ENCODE measurements at places on chromosomes 5 and 9.

GRCh38 chr5:169351721-169352120 lies 50.8 kb upstream of the SLIT3 start:
- no peak for DNase-seq

DNA sequence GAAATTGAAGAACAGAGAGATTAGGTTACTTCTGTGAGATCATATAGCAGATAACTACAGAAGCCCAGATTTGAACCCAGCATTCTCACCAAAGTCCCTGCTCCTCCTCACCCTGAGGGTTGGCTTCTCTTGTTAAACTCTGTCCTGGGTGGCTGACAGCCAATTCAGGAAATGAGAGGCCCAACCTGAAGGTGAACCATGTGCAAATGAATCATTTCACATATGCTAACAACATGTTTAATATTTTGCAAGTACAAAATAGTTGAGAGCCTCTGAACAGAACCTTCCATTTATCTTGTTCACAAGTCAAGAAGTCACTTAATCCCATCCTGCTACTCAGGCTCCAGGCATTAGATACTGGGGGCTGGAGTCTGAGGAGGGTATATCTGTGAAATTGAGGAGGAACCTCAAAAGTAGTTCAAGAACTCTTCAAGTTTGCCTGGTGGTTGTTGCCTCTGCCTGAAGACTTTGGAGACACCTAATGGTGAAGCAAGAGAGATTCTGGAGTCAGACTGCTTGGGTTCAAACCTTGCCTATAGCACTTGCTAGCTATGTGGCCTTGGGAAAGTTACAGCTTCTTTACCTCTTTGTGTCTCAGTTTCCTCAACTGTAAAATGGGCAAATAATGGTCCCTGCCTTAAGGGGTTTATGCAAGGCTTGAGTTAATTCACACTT lies 564.0 kb downstream of the PSAT1 start:
- DNase-seq = no peak

DNA sequence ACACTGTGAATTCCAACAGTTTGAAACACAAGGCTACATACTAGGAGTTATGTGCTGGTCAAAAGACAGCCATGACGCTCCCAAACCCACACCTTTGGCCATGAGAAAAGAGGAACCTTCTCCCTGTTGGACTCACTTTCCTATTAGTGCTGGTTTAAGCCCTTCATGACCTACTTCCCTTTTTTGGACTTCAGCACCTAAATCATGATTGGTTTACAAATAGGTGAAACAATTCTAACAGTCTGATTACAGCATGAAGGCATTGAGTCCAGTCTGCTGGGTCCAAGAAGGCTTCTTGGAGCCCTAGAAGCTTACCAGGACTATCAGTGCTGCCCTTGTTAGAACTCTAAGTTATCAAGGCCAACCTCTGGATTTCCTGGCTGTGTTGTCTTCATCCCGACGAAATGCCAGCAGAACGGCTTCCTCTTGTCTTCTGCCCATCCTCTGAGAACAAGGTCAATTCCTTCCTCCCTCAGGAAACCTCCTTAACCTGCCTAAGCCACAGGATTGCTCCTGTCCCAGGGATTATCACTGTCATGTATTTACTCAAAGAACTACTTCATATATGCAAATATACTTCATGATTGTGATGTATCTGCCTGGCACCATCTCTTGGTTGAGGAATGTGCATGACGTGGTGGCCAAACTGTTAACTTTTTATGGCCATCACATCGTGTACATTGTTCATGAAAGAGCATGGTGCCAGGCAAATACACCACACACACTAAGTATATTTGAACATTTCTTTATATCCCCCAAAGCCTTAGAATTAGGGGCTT lies 83.6 kb downstream of the ANKH start:
- no peak for DNase-seq

GRCh38 chr5:81971712-81972491 lies at the start of gene ATG10:
Gene ATG10 (plus strand): TSS chr5:81972023. CDS start chr5:81987571, 15,548 bp downstream.
- peak; percentile 80 for DNase-seq

DNA sequence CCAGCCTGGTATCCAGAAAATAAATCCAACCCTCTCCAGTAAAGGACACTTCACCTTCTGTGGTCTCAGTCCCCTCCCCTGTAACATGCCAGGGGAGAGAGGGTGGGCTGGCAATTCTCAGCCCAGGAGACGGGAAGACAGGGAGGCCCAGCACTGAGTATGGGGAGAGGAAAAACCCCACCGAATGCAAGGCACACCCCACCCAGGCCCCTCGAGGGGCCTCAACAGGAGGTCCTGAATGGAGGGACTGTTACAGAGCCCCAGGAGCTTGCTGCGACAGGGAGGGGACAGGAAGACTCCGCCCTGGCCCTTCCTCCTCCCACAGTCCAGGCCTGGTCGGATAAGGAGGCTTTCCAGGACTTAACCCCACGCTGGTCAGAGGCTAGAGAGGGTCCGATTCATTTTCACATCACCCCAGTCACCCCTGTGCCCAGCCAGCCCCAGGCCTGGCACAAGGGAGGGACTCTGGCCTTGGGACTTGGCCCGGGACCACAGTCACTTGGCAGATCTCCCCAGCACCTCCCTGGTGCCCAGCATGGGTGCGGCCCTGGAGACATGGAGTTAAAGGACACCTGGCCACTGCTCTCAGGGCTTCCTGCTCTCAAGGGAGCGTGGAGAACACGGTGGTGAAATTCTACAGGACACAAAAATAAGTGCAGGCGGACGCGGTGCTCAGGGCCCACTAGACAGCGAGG lies 44.9 kb upstream of the STXBP1 start:
- DNase-seq = no peak

- no peak for DNase-seq
Observed at GRCh38 chr5:149799119-149799623, 69.1 kb downstream of the PPARGC1B start.

DNA sequence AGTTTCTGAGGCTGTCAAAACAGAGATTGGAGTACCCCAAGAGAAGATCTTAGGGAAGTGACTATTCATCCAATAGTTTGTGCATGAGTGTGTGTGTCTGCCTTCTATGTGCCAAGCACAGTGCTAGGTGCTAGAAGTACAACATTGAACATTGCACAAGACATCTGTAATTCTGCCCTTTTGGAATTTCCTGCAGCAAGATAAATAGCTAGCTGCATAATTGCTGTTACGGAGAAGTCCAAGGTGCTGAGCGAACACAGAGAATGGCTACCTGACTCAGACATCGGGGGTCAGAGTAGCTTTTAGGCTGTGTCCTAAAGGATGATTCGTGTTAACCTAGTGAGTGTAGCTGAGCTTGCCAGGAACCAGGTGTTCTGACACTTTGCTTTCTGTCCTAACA lies 44.8 kb downstream of the PAPPA start:
- DNase-seq = no peak

DNA sequence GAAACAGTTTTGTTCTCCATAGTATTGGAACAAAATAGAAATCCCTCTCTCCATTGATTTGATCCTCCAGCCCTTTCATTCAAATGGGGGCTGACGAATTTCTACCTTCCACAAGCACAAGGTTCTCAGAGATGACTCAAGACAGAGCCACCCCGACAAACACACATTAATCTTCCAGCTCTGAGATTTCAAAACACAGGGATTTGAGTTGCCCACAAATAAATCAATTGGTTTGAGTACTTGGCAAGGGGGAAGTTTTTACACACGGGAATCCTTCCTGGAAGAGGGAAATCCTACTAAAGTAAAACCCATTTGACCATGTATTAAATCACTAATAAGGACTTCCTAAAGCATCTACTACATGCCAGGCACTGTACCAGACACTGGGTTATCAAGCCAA lies 5.4 kb downstream of the ADRA1B start:
- no peak for DNase-seq

DNA sequence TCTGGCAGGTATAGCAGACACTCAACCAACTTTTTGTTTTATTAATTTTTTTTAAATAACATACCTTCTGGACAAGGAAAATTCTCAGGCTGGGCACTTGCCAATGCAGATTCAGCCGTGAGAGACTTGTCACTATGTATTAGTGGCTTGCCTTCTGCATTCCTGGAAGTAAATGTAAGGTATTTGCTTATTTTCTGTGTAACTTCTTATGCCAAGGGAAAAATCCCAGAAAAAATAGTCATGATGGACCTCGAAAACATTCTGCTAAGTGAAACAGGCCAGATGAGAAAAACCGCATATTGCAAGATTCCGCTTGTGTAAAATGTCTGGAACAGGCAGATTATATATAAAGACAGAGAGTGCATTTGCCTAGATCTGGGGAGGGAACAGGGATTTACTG lies 260.3 kb upstream of the DAPK1 start:
- DNase-seq = no peak

- DNase-seq = no peak
Observed at GRCh38 chr5:114657342-114658130, 295.7 kb downstream of the KCNN2 start.

DNA sequence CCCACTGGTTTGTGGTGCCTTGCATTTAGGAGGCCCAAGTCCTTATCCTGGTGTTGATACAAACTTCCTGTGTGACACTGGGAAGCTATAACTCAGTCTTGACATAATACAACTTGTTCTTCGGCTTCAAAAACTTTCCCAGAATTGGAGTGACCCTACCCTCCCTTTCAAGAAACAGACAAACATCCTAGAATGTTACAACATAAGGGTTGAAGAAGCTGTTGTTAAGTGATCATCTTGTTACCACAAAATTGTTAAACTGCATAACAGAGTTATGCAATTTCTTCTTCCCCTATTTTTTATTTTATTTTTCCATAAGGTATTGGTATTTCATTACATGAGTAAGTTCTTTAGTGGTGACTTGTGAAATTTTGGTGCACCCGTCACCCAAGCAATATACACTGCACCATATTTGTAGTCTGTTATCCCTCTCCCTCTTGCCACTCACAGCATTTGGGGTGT lies 21.3 kb downstream of the TLR4 start:
- DNase-seq = no peak

- DNase-seq = peak; percentile 47
Observed at GRCh38 chr5:72107131-72107900, at the start of gene MAP1B. Gene MAP1B (plus strand): TSS chr5:72107475. CDS start chr5:72107532, 57 bp downstream.

DNA sequence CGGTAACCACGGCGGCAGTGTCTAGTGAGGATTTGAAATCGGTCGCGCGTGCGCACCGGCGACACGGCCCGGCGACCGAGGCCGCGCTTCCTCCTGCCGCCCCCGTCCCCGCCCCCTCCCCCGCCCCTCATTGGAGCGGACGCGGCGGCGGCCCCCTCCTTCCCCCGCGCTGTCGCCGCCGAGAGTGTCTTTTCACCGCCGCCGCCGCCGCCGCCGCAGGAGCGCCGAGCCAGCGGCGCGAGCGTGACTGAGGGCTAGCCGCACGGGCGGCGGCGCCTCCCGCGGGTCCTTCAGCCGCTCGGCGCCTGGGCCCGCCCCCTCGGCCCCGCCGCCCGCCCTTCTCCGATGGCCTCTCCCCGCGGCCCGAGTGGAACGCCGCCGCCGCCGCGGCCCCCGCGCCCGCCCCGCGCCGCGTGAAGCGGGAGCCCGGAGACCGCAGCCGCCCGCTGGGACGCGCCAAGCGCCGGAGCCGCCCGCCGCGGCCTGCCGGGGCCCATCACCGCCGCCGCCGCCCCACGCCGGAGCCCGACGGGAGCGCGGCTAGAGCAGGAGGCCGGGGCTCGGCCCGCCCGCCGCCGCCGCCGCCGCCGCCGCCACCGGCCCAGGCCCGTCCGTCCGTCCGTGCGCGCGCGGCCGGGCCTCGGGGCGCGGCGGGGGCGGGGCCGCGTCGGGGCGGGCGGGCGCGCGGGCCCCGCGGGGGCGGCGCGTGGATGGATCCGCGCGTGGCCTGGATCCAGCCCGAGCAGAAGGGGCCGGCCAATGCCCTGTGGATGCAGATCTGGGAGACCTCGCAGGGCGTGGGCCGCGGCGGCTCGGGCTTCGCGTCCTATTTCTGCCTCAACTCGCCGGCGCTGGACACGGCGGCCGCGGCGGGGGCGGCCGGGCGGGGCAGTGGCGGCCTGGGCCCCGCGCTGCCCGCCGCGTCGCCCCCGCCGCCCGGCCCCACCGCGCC lies at the start of gene TENT4A:
TENT4A (plus strand) TSS at position 159 of the 952 bp plus-strand sequence; CDS start at position 711, 552 bp downstream.
- DNase-seq = no peak

DNA sequence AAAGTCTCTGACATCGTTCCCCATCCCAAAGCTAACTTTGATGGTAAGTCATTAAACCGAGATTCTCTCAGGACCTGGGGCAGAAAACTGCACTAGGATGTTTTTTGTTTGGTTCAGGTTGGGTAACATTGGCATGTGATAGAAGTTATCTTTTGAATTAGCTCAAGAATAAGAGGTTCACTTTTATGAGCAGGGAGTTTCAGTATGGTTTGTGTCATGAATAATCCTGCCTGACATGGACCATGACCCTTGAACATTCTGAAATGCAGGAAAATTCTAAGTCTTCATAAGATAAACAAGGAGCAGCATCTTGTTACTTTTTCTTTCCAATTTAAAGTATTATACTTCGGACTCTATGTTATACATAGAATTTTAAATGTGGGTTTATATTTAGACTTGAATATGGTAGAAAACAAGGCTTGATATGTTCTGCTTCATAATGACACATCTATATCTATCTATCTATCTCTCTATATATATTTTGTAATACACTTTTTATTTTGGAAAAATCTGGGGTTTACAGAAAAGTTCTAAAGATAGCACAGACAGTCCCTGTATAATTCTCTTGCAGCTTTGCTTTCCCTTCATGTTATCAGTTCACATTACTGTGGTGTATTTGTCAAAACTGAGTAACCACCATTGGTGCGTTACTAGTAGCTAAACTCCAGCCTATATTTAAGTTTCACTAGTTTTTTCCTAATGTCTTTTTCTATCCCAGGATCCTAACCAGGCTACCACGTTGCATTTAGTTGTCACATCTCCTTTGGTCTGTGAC lies 102.7 kb upstream of the TAF11L2 start:
- DNase-seq = no peak

DNA sequence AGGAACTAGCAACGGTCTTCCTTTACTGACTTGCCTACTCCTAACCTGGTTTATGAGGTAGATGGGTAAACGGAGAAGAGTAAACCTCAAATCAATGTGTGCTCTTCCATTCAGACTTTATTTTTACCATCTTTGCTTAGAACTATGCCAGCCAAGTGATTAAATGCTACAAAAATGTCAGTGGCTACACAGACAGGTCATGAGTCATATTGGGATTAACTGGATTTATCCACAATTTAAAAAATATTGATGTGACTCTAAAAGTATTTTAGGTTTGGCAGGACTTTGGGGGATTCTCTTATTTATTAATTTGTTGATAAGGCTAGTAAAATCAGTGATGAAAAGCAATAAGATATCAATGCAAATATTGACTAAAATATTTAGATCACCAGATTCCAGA lies 275.0 kb downstream of the PLK2 start:
- no peak for DNase-seq

DNA sequence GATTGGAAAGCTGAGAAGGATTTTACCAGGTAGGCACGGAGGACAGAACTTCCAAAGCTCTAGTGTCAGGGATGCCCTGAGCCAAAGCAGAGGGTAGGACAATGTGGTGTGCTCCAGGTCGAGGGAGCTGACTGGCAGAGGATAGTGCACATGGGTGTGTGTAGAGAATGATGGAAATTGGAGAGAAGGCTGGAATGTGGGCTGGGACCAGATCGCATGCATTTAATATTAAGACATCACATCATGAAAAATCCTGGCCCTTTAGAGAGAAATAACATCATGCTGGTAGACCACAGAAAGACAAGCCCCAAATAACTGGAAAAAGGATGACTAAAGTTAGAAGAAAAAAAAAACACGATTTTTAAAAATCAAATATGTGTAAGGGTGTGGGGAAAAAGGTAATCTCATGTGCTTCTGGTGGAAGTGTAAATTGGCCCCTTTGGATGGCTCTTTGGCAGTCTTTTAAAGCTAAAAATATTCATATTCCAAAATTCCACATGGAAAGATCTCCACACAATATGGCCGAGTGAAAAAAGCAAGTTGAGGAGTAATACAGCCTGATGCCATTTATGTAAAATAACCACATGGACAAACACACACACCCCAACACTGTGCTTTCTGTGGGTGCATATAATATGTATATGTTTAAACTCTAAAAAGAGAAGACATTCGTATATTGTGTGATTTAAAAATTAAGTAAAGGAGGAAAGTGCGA lies 67.0 kb upstream of the TGFBR1 start:
- no peak for DNase-seq

- DNase-seq = peak; percentile 62
Observed at GRCh38 chr9:75490326-75490725, 400.1 kb upstream of the PCSK5 start.

Measured in tibial nerve (tissue), 4 donors.